ENCODE measurements at places on chromosomes 13 and 19.

DNA sequence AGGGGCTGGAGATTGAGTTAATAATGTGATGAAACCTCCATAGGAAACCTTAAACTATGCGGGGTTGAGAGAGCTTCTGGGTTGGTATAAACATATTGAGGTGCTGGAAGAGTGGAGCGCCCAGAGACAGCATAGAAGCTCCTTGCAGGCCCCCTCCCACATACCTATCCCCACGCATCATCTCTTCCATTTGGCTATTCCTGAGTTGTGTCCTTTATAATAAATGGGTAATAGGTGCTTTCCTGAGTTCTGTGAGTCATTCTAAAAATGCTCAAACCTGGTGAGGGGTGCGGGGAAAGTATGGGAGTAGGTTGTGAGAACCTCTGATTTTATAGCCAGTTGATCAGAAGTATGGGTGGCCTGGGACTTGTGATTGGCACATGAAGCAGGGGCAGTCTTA lies 14.6 kb downstream of the CCDC122 start:
- no peak for DNase-seq

GRCh38 chr13:74287724-74288169 lies 153.5 kb upstream of the KLF12 start:
- peak; percentile 52 for DNase-seq

- no peak for DNase-seq
Observed at GRCh38 chr13:29471551-29471950, 123.9 kb downstream of the SLC7A1 start.

- DNase-seq: no peak
Observed at GRCh38 chr13:94542917-94543316, 53.0 kb downstream of the TGDS start.

- no peak for DNase-seq
Observed at GRCh38 chr13:27967736-27968315, 1.3 kb downstream of the CDX2 start.

DNA sequence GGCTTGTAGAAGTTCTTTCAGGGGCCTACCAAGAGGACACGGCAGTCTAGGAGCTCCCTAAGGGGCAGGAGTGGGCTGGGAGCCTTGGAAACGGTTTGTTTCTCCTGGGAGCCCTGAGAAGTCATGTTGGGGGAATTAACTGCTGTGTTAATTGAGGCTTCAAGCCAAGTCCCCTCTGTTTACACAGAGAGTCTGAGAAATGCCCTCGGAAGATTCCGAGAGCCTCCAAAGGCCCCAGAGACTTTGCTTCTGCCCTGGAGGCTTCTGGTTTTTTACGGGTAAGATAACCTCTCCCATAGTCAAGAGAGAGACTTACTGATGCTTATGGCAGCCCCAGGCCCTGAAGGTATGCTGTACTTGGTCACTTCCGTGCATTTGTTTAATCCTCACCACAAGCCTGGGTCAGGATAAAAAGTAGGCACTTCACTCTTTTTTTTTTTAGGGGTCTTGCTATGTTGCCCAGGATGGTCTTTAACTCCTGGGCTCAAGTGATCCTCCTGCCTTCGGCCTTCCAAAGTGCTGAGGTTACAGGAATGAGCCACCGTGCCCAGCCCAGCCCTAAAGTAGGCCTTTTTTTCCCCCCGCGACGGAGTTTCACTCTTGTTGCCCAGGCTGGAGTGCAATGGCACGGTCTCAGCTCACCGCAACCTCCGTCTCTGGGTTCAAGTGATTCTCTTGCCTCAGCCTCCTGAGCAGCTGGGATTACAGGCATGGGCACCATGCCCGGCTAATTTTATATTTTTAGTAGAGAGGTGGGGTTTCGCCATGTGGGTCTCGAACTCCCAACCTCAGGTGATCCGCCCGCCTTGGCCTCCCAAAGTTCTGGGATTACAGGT lies 15.2 kb downstream of the IER2 start:
- DNase-seq: no peak

DNA sequence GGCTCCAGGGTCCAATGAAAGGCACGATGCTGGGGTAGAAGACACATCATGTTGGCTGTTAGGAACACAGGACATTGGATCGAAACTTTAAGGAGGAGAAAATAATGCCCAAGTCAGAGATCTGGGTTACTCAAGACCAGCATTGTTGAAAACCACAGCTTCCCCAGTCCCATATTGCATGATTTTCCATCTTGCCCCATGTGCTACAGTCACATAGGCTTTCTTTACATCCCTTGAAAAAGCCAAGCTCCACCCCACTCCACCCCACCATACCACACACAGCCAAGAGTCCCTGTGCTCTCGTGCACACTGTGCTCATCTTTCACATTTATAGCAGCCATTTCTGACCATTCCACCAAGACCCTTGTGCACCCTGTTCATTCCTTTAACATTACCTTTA lies 636.2 kb downstream of the DIAPH3 start:
- no peak for DNase-seq

GRCh38 chr19:55486043-55486970 lies 1.3 kb downstream of the NAT14 start:
- no peak for DNase-seq

DNA sequence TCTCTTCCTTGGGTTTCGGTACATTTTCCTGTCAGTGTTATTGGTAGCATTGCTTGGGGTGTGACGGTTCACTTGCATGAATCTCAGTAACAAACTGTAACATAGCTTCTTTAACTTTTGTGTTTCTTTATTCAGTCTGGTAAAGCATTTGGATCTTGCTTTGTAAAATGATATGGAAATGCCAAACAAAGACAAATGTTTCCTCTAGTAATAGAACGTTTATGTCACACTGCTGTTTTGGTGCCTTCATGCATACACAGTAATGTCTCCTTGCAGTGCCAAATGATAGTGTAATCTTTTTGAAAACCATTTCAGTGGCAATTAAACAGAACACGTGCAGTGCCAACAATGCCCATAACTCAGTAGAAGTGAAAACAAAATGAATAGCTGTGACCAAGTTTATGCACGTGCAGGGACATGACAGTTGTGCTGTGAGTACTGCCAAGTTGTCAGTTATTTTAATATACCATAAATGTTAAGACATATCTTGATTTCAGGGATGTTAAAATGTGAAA lies 110.8 kb downstream of the RXFP2 start:
- DNase-seq: no peak

GRCh38 chr19:57050863-57051262 lies 68.9 kb upstream of the USP29 start:
- no peak for DNase-seq

- DNase-seq: no peak
Observed at GRCh38 chr13:47178090-47178950, 281.5 kb upstream of the HTR2A start.

DNA sequence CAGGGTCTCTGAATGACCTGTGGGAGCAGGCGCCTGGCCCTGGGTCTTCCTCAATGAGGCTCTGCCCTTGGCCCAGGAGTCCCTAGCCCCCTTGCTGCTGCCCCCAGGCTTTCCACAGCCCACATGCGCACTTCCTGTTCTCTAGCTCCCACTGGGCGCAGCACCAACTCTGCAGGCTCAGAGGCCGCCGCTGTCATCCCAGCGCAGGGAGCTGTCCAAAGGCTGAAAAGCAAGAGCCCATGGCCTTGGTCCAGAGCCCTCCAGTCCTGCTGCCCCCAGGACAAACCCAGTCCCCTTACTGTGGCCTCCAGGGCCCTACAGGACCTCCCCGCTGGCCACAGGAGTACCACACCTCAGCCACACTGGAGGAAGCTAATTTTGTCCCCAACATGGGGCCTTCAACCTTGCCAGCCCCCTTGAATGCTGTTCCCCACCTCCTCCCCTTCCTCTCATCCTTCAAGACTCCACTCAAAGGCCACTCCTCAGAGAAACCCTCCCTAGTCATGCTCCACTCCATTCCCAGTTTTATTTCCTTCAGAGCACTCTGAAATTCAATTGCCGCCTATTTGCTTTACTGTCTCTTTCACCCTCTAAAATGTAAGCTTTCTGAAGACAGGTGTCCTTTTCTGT lies 8.0 kb upstream of the POU2F2 start:
- DNase-seq: no peak

- no peak for DNase-seq
Observed at GRCh38 chr13:25232937-25233515, 54.3 kb downstream of the MTMR6 start.

DNA sequence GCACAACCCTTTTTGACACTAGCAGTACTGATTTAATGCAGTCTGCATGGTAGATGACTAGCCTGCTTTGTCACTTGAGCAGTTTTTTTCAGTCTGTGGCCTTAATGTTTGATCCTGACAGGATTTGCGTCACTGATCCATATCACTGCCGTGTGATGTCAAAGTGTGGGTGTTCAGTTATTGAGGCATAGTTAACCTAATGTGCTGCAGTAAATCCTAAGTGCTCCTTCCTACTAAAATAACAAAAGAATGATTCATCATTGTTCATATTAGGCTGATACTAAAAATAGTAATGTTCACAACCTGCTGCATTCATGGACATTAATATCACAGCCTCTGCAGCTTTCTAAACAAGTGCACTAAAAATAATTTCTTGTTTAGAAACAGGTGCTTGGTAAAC lies 121.9 kb upstream of the MLNR start:
- DNase-seq: no peak

- no peak for DNase-seq
Observed at GRCh38 chr19:17184371-17184841, 30.8 kb upstream of the USE1 start.

GRCh38 chr13:100473501-100474044 lies 115.0 kb downstream of the GGACT start:
- no peak for DNase-seq

GRCh38 chr13:93420887-93421286 lies 194.3 kb downstream of the GPC6 start:
- DNase-seq: no peak

DNA sequence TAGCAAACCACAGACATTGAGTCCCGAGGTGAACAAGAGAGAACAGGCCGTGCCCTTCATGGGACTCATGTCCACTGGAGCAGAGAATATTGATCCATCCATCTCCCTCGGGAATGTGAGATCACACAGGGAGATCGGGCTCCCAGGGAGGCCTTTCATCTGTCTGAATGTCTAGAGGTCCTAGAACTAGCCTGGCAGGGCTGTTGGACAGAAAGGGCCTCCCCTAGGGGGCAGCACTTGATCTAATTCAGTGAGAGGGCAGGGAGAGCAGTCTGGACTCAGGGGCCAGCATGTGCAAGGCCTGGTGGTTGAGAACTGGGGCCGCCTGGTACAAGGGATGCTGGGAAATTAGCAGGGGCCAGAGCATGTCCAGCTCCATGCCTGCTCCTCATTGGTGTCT lies 4.3 kb downstream of the RUVBL2 start:
- peak; percentile 54 for DNase-seq

- DNase-seq: peak; percentile 65
Observed at GRCh38 chr19:41872775-41873647, 4.1 kb upstream of the CD79A start.

- DNase-seq: no peak
Observed at GRCh38 chr19:46478356-46478986, 7.1 kb upstream of the PNMA8A start.

GRCh38 chr13:19178901-19179593 lies 2.6 kb downstream of the TUBA3C start:
- DNase-seq: no peak

DNA sequence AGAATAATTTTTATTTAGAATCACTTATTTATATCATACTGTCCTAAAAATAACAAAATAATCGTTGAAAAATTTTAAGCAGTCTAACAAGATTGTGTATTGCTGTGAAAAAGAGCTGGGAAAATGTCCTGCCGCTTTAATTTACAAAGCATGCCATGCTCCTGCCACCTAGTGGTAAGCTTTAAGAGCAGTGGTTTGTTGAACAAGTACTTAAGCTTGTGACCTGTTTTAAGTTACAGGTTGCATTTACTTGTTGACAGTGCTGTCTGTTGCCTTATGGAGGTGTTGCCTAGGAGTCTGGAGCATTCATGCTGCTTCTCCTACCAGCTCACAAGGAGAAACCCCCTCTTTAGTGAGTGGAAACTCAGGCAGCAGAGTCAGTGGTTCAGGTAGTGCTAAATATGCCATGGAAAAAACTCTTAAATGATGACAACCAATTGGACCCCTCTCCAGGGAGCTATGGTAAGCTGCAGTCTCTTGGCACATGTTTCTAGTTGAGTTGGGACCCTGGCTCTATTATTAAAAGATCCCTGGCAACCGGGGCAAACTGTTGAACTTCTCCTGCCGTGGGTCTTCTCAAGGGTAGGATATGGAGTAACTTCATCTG lies 68.4 kb downstream of the SPATA13 start:
- DNase-seq: no peak

GRCh38 chr13:50366488-50367174 lies 351.4 kb downstream of the KCNRG start:
- peak; percentile 33 for DNase-seq

DNA sequence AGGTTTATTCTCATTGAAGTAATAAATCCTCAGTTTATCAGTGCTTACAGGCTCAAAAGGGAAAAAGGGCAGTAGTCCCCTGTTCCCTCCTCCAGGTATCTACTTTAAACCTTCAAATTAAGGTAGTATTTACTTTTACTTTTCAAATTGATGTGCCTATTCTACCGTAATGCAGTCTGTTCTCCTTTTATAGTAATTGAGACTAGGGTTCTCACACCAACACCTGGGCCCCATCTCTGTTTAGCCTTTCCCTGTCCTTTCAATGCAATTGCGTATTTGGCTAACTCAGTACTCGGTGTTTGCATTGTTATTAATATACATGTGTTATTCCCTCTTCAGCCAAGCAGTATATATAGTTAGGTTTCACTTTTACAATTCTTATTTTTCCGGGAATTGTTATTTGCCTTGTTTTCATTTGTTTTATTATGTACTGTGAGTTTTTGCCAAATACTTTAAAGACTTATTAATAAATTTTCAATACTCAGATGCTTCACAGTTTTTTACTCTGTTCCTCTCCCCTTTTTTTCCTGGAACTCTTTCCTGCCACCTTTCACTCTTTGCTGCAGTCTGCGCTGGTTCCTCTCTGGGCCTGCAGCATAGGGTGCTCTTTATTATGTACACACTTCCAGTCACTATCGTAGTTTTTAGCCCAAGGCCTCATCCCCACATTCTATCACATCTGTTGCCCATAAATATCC lies 30.3 kb downstream of the USPL1 start:
- DNase-seq: no peak

GRCh38 chr13:110685305-110686020 lies 20.5 kb downstream of the CARS2 start:
- no peak for DNase-seq

DNA sequence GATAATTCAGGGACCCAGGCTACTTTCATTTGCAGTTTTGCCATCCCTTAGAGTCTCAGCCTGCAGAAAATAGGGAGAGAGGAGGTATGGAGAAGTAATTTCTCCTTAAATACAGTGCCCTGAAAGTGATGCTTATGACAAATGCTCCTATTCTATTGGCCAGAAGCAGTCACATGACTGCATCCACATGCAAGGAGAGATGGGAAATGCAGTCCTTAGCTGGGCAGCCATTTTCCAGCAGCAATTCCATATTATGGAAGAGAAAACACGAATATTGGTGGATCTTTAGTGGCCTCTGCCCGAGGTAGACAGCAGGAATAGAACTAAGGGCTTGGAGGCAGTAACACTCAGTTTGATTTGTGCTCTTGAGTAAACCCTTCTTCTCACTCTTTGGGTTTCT lies 39.4 kb downstream of the VAV1 start:
- DNase-seq: no peak

DNA sequence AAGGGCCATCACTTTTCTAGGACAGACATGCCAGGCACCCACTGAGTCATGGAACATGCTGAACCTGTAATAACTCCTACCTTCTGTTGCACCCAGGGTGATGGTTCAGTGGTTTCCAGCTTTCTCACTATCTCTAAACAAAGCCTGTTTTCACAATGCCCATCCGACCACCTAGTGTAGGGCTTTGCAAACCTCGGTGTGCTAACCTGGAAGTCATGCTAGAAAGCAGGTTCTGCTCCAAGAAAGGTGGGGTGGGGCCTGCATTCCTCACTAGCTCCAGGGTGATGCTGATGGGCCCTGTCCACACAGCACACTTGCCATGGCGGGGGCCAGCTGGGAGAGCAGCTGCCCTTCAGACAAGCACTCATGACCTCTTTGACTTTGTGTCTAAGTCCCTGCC lies 43.4 kb downstream of the COL4A2 start:
- no peak for DNase-seq
